Femur (tissue), 1 donor: ENCODE measurements at places on chromosomes 7 and 10.

GRCh38 chr7:28700790-28701203 is 257.3 kb downstream of the TRIL start:
- no peak for DNase-seq

- DNase-seq = peak; percentile 50
Measured at GRCh38 chr10:7409045-7409731, 1.6 kb downstream of the SFMBT2 start.

- no peak for DNase-seq
Measured at GRCh38 chr10:113089551-113089950, 139.5 kb downstream of the TCF7L2 start.

GRCh38 chr7:81235997-81236396 is 317.1 kb upstream of the SEMA3C start:
- DNase-seq = no peak

DNA sequence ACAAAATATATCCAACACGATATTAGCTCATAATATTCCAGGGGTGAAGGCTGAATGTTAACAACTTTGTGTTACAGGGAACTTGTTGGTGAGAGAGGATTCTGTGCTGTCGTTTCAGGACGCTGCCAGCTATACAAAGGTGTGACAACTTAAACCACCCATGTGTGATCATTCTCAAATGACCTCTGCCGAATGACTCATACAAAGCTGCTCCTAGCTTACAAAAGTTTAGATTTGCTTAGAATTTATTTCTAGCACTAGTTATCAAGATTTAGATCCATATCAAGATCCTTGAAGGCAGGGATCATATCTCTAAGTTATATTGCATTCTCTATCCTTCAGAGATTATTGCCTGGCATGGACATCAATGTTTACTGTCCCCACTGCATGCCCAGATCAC is 65.3 kb downstream of the COBL start:
- DNase-seq = no peak
